ENCODE measurements at places on chromosomes 1 and 21.

- no peak for DNase-seq
Measured at GRCh38 chr1:30747033-30748008, 10.3 kb downstream of the LAPTM5 start.

- DNase-seq = no peak
Measured at GRCh38 chr1:76092812-76093211, 18.3 kb downstream of the ST6GALNAC3 start.

DNA sequence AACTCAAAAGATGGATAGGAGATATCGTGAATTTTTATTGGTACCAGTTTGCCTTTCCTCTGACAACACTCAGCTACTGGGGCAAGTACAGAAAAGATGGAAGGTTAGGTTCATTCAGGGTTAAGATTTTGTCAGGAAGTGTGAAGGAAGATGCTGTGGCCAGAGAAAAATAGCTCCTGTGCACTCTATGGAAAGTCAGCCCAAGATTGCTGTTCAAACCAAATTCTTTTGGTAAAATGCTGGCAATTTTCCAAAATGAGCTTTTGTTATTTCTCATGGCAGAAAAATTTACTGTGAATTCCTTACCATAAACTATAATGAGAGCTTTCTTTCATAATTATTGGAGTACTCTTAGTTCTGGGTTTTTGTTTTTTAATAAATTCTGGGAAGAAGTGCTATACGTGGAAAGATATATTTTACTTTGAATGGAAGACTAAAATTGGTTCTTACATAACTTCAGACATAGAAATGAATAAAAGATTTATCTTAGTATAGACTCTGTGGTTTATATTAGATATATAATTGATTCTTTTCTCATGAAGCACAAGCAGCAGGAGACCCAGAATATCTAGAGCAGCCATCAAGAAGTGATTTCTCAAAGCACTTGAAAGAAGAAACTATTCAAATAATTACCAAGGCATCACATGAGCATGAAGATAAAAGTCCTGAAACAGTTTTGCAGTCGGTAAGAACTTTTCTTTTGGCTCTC lies 112.2 kb downstream of the USP25 start:
- peak; percentile 65 for DNase-seq

- no peak for DNase-seq
Measured at GRCh38 chr1:30414086-30414850, 309.1 kb downstream of the MATN1 start.

DNA sequence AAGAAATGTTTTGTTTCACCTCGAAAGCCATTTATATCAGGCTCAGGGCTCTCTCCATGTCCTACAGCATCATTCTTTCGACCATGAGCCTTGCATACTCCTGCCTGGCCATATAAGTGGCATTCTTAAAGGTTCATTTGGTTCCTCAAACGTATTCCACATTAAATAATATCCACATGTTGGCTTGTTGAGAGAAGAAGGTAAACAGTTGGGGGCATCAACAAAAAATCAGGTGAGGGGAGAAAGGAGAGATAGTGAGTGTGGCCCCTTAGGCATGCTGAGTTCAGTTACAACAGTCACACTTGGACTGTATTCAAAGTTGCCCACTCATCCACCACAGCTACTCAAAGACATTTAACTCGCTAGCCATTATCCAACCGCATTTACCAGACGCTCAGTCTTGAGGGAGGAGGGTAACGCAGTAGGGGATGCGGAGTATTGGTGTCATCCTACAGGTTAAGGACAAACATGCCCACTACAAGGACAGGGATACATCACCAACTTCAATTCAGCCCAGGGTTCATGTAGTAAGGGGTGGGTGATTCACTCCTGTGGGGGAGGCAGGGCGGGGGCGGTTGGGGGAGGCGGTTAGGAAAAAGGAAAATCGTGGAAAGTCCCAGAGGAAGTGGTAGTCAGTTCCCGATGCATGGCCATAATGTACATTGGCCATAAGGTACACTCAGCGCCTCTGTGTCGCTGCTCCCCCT lies 1.4 kb downstream of the ZNF697 start:
- peak; percentile 65 for DNase-seq

DNA sequence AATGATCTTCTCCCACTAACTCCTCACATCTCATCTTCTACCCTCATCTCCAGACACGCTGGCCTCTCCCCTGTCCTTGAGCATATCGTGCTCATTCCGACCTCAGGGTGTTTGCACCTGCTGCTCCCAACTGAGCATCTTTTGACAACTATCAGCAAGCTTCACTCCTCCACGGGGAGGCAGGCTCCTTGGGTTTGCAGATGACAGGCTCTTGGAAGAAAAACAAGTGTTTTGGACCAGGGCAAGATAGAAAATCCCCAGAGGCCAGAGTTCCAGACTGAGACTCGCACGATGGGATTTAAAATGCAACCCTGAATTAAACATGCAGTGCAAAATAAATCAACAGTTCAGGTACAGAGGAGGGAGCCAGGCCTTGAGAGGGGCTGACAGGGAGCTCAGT lies 246.7 kb downstream of the PTPRU start:
- no peak for DNase-seq

DNA sequence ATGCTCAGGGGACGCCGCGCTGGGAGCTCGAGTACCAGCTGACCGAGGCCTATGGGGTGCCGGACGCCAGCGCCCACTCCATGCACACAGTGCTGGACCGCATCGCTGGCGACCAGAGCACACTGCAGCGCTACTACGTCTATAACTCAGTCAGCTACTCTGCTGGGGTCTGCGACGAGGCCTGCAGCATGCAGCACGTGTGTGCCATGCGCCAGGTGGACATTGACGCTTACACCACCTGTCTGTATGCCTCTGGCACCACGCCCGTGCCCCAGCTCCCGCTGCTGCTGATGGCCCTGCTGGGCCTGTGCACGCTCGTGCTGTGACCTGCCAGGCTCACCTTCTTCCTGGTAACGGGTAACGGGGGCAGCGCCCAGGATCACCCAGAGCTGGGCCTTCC lies 1.3 kb upstream of the XKR8 start:
- DNase-seq = no peak

- DNase-seq = no peak
Measured at GRCh38 chr1:168466714-168467131, 77.1 kb downstream of the XCL2 start.

- DNase-seq = no peak
Measured at GRCh38 chr1:87495147-87495546, 166.5 kb downstream of the LMO4 start.

- no peak for DNase-seq
Measured at GRCh38 chr21:41848958-41849580, 30.1 kb downstream of the PRDM15 start.

DNA sequence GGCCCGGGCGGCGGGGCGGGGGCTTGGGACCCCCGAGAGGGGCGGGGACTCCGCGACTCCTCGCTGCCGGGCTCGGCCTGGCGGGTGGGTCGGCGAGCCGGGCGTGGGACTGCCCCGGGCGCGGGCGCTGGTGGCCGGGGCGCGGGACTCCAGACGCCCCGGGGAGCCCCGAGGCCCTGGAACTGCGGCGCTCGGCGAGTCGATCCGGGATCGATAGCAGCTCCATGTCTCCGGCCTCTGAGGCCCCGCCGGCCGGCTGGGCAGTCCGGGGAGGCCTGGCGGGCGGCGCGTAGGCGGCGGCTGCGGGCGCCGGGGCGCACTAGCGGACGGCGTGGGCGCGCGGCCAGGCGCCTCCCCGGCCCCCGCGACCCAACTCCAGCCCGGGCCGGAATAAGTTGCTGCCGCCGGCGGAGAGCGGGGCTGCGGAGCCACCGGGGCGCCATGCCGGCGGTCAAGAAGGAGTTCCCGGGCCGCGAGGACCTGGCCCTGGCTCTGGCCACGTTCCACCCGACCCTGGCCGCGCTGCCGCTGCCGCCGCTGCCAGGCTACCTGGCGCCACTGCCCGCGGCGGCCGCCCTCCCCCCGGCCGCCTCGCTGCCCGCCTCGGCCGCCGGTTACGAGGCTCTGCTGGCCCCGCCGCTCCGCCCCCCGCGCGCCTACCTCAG lies 400 bp downstream of the SAMD11 start:
- DNase-seq = no peak

Data from HS-5 (cell line).